Hematopoietic multipotent progenitor cell (in vitro differentiated cells): ENCODE measurements at places on chromosomes 6 and 20. TPM values are rescaled to one million over a fixed set of nuclear protein-coding genes. Genes with fewer than 3 reads are reported as not detected.

DNA sequence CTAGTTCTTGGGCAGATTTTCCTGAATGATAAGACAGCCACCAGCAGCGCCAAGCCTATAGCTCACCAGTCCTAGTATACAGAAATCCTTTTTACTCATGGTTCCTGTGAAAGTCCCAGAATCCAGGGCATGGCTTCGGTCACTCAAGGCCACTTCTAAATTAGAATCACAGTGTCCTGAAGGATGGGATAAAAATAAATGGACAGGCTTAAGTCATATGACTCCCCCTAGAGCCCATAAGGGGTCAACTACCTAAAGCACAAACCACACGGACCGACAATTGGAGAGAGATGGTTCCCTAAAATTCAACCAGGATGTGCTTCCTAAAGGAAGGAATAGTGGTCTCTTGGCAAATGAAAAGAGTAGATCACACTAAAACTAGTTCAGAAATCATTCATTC, 404.1 kb upstream of the PLCB4 start:
- no peak for DNase-seq

DNA sequence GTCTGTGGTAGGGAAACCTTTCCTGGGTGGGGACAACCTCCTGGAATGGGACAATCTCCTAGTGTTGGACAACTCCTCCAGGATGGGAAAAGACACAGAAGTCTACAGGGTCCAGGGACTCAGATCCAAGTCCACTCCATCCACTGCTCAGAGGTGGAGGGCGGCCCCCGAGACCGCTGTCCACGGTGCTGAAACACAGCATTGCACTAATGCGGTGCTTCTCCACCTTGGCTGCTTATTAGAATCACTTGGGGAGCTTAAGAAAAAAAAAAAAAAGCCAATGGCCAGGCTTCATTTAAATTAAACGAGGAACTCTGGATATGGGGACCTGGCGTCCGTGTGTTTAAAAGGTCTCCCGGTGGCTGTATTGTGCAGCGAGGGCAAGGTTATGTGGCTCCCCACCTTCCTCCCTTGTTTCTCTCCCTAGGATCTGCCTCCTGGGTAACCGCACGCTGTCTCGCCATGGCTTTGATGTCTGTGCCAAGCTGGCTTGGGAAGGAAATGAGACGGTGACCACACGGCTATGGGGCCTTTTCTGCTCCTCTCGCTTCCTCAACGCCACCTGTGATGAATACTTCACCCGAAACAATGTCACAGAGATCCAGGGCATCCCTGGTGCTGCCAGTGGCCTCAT, 12.0 kb downstream of the SLC12A5 start:
- DNase-seq = no peak

DNA sequence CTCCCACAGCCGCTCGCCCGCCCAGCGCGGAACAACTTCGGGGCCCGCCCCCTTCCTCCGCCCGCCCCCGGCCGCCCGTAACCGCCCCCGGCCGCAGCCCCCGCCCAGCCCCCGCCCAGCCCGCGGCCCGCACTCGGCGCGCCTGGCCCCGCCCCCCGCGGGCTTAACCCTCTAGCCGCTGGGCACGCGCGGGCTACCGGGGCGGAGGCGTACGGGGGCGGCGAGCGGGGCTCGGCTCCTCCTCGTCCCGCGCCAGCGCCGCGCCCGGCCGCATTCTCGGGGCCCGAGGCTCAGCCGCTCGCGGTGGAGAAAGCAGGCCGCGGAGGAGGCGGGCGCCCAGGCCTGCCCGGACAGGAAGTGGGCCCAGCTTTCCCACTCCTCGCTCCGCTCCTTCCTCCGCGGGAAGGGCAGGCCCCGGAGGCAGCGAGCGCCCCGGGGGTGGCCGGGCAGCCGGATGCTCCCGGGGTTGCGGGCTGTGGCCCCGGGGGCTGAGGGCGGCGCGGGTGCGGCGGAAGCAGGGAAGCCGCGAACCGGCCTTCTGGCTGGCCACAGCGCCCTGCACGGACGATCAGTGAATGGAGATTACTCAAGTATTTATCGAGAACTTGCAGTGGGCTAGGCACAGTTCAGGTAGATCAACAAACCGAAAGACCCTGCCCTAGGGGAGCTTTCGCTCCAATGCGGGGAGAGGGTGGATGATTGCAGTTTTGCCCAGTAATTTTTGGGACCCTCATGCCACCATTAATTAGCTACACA, at the start of gene TRAM2:
TRAM2 (minus strand) TSS at position 39 of the 756 bp plus-strand sequence. CDS start 145 bp downstream, outside the sequence.
- DNase-seq = peak; percentile 81

DNA sequence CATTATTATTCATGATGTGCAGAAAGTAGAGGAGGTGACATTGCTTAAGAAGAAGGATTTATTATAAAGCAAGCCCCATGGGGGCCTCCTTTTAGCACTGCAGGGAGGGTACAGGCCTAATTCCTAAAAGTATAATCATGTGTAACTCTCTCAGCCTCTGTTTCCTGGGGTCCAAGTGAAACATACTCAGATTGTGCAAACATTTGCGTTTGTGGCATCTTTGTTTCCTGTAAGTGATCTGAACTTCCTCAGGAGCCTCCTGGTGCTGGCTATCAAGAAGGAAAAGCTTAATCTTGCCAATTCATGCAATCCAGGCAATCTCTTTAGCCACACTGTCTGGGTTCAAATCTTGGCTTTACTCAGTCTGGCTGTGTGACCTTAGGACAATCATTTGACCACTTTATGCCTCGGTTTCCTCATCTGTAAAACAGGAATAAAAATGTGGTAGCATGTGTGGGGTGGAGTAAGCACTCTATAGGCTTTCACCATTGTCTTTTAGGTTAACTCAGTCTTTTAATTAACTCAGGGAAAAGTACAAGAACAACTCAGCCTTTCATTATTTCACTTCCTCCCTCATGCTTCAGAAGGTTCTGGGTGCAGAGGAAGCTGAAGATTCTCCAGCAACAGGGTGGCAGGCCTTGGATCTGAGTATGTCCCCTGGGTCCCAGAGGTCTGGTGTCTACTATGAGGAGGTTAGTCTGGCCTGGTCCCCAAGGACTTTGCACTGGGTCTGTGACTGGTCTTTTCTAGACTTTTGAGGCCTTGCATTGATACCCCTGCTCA, 831 bp upstream of the SIRPB2 start:
- DNase-seq = no peak

GRCh38 chr20:46108435-46108841, 9.7 kb upstream of the CD40 start:
- no peak for DNase-seq

DNA sequence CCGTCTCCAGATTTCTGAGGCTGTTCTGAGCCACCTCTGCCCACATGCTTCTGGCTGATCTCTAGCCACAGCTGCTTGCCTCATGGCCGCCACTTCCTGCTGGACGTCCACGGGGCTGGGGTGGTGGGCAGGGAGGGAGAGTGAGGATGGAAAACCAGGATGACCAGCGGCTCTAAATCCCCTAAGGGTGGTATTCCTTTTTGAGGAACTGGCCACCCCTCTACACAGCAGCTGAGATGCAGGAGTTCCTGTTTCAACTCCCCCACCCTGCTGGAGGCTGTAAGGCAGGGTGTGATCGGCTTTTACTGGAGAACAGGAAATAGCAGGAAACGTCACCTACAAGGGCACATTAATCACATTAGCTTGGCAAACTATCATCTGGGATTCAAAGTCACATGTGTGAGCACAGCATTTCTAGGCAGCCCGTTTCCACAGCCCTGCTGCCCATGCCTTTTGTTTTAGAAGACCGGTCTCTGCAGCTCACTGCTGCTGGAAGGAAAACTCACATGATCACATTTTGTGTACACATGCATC, 181.6 kb upstream of the ECI2 start:
- DNase-seq = peak; percentile 29

GRCh38 chr6:134551245-134551960, 233.5 kb upstream of the SGK1 start:
- DNase-seq = no peak

- no peak for DNase-seq
Observed at GRCh38 chr6:142878407-142878806, 66.6 kb downstream of the HIVEP2 start.

DNA sequence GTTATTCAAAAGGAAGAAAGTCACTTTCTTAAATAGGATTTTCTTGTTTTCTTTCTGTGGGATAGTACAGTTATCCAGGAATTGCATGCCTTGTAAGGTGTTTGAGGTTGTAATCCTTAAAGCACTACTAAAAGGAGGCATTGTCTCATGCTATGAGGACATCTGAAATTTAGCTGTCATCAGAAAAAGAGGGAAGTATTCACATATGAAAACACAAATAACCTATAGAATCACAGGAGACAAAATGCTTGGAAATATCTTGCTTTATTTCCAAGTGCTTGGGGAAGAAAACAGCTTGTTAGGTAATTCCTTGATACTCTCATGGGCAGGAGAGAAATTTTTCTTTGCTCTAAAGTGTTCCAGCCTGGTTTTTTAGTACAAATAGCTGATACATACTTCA, 40.1 kb downstream of the HECA start:
- no peak for DNase-seq

GRCh38 chr6:30216096-30216495, 2.9 kb upstream of the TRIM26 start:
- no peak for DNase-seq

- no peak for DNase-seq
Observed at GRCh38 chr6:121460170-121460569, 24.7 kb downstream of the GJA1 start.

DNA sequence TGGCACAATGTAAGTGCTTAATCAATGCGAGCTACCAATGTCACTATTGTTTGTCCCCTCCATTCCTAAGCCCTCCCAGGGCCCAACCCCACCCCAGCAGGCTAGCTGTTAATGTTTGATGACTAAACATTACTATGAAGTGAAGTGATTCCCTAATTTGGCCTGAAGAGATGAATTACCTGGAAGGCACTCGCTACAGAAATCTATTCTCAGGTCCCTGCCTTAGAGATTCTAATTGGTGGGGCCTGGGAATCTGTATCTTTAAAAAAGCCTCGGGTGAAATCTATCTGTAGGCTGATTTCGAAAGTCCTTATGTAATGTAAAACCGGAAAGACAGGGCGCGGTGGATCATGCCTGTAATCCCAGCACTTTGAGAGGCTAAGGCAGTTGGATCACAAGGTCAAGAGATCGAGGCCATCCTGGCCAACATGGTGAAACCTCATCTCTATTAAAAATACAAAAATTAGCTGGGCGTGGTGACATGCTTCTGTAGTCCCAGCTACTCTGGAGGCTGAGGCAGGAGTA, 16.9 kb upstream of the SNAI1 start:
- DNase-seq = no peak

GRCh38 chr6:86153521-86153920, 510.8 kb upstream of the SYNCRIP start:
- DNase-seq = no peak

DNA sequence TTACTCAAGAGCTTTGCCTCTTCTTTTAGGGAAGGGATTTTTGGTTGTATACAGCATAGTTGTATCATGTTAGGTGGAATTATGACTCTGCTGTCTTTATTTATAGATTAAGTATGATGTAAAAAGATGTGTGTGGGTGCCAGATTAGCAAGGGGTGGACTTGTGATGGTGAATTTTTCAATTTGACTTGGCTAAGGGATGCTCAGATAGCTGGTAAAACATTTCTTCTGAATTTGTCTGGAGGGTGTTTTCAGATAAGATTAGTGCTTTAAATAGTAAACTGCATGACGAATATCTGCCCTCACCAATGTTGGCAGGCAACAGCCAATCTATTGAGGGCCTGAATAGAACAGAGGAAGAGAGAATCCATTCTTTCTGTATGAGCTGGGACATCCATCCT, 173.3 kb upstream of the TNFAIP3 start:
- no peak for DNase-seq

- no peak for DNase-seq
Observed at GRCh38 chr20:45359069-45359405, 3.9 kb upstream of the SYS1 start.

- no peak for DNase-seq
Observed at GRCh38 chr6:53161481-53162009, 12.9 kb upstream of the GCM1 start.

- DNase-seq = no peak
Observed at GRCh38 chr20:59835448-59836395, 97.7 kb downstream of the SYCP2 start.

The CPNE5 gene
- total RNA-seq = 0.81 TPM

The ITPA gene
- 34.2 TPM for total RNA-seq

The GNRH2 gene
- 0.54 TPM for total RNA-seq

The CTAGE9 gene
- not detected for total RNA-seq

The C6orf141 gene
- 1.3 TPM for total RNA-seq

The KHDRBS2 gene
- total RNA-seq = 6.5 TPM
